Astrocyte (in vitro differentiated cells and primary cell): ENCODE measurements at places on chromosomes 16 and 17. TPM values are rescaled to one million over a fixed set of nuclear protein-coding genes. Genes with fewer than 3 reads are reported as not detected.

Gene MYOCD
- 1.4 and 2.8 TPM in 2 replicates for total RNA-seq

Gene ZNF276
- total RNA-seq = 21.6 and 22.2 TPM in 2 replicates

- H3K27ac ChIP-seq = no peak overlapping the region
- H3K4me3 ChIP-seq = no peak overlapping the region
- H3K4me1 ChIP-seq = peaks cover 16% of the 10 kb centered on the region
These were observed 45.1 kb downstream of the RGS9 start for GRCh38 chr17:65182233-65182632.

Gene PAFAH1B1
- 195 and 204 TPM in 2 replicates for total RNA-seq
